ENCODE measurements at places on chromosomes 4 and X.
A peak's percentile ranks its signal among the peaks of the same experiment; 100 is the strongest.

DNA sequence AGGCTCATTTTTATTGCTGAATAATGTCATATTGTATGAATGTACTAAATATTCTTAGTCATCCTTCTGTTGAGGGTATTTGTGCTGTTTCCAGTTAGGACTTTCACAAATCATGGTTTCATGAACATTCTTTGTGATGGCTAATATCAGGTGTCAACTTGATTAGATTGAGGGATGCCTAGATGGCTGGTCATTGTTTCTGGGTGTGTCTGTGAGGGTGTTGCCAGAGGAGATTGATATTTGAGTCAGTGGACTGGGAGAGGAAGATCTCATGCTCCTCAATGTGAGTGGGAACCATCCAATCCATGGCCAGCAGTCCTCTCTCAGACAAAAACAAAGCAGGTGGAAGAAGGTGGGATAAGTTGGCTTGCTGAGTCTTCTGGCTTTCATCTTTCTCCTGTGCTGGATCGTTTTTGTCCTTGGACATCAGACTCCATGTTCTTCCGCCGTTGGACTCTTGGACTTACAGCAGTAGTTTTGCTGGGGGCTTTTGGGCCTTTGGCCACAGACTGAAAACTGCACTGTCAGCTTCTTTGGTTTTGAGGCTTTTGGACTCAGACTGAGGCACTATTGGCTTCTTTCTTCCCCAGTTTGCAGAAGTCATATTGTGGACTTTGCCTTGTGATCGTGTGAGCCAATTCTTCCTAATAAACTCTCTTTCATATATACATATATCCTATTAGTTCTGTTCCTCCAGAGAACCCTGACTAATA lies 11.9 kb upstream of the HS3ST1 start:
- no peak for DNase-seq

DNA sequence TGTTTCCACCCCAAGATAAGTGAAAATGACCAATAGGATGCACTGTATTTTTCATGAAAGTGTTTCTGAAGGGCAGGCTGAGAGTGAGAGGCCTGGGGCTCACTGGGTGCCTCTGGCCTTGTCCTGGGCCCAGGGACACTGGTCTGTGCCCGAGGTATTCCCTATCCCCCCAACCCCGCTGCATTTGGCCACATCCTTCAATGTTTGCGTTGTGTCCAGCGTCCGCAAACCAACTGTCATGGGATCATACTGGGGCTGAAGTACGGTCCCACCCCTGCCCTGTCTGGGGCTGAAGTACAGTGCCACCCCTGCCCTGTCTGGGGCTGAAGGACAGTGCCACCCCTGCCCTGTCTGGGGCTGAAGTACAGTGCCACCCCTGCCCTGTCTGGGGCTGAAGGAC lies 22.0 kb upstream of the MSANTD1 start:
- DNase-seq = no peak

DNA sequence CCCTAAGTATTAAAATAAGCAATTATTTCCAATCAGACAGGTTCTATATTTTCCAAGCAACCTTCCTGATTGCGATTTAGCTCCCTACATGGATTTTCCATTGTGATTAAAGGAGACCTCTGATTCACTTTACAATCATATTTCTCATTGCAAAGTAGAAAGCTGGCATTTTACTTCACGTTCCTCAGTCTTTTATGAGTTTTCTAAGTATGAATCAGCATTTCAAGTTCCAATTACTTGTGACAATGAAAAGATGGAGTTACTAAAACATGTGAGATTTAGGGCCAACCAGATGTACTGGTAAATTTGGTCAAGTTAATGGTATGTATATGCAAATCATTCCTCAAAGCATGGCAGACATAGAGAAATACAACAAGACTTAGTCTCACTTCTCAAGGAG lies 206.2 kb downstream of the KCNIP4 start:
- DNase-seq = no peak

DNA sequence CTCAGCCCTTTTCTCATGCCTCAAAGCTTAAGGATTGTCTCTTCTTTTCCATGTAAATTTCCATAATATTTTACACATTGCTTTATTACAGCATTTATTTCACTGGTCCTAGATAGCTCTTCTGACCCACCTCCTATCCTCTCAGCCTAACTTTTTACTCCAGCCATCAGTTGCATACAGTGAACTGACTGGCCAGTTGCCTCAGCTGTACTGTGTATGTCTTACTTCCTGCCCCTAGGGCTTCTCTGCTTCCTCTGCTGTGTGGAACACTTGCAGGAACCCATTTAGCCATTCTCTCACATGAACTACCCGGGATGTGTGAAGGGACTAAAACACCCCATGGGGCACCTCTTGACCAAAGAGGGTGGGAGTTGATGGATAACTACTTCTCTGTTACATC lies 18.0 kb downstream of the C4orf33 start:
- no peak for DNase-seq

- DNase-seq = peak; percentile 66
These were observed 92.8 kb downstream of the MAML3 start for GRCh38 chr4:140061194-140061593.

GRCh38 chrX:848386-848785 lies 217.8 kb downstream of the SHOX start:
- no peak for DNase-seq

DNA sequence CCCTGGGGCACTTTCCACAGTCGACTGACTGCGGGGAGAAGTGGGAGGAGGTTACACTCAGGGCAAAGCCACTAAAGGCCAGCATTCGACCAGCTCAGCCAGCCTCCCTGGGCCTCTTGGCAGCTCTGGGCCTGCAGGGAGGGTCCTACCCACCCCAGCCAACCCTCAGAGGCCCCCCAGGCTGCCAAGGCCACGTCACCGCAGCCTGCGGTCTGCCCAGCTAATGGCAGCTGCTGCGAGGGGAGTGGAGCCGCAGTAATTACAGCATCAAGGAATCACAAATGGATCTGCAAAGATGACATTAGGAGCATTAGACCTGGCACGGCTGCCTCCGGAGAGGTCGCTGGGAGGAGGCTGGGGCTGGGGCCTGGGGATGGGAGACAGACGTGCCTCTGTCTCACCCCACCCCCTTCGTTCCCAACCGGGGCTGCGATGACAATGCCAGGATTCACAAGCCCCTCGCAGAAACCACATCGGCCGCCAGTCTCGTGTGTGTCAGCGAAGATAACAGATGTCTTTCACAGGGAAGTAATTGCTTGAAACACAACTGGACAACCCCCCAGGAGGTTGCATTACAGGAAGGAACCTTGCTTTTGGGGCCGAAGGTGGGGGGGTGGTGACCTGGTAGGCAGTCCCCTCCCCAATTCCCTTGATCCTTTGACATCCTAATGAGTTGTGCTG lies 367.6 kb downstream of the BCOR start:
- no peak for DNase-seq

DNA sequence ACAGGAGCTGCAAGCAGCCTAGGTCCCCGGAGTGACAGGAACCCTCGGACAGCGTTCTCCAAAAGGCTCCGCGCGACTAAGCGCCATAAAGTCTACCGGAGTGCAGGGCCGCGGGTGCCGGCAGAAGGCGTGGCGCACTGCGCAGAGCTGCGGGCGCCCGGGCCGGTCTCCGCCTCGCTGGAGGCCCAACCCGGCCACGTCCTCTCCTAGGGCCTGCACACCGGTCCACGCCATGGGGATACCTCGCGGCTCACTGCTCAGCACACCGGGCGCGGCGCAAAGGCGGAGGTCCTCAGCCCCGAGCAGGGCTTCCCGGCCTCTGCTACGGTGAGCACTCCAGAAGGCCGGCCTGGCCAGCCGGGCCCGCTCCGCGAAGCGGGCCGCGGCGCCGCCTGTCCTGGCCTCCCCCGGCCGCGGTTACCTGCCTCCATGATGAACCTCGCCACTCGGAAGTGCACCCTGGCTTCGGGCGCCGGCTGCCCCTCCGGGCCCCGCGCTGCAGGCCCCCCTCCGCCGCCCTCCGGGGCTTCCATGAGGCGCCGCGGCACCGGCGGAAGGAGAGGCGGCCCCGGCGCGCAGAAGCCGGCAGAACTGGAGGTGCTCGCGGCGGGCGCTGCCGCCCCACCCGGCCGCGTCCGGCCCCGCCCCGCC lies at the start of gene CCNQ:
CCNQ (minus strand) TSS at position 599 of the 651 bp plus-strand sequence; CDS start at position 533, 66 bp downstream.
- DNase-seq = peak; percentile 26

GRCh38 chrX:11531226-11531625 lies 134.5 kb downstream of the ARHGAP6 start:
- peak; percentile 24 for DNase-seq

- DNase-seq = no peak
These were observed 15.1 kb downstream of the PRIMPOL start for GRCh38 chr4:184664445-184665210.

DNA sequence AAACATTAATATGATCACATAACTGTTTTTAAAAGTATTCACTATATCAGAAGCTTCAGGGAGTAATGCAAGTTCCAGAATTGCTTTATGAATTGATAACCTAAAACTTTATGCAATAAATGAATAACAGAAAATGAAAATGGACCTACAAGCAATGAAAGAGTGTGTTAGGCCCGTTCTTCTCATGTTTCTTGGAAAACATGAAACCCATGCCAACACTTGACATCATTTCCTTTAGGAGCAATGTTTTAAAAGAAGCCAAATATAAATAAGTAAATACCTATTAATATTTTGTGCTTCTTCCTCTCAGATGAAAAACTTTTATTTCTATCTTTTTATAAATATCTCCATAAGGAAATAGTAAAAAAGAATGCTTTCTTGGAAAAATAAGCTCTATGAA lies 123.0 kb upstream of the GALNT7 start:
- DNase-seq = no peak

DNA sequence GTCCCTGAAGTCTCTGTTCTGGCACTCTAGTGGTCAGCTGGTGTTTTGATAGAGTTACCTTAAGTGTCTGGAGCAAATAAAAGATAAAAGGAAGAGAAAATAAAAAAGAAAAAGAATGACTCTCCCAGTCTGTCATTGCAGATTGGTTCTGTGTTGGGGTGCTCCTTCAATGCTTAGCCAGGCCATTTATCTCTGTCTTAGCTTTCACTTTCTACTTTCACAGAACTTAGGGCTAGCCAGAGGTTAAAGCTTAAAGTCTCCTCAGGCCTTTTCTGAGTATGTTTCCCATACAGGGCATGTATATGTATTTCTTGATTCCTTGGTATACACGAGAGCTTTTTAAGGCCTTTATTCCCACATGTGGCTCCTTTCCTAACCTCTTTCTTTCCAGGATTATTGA lies 83.1 kb upstream of the TEX13D start:
- DNase-seq = no peak

GRCh38 chrX:39360101-39360500 lies 558.8 kb downstream of the MID1IP1 start:
- DNase-seq = no peak

DNA sequence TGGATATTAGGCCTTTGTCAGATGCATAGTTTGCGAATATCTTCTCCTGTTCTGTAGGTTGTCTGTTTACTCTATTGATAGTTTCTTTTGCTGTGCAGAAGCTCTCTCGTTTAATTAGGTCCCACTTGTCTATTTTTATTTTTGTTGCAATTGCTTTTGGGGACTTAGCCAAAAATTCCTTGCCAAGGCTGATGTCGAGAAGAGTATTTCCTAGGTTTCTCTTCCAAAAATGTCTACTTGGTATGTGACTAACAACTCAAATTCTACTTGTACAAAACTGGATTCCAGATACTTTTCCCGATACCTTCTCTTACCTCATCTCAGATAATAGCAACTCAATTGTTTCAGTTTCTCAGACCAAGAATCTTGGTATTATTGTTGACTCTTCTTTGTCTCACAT lies 142.4 kb upstream of the GLRA2 start:
- DNase-seq = no peak

DNA sequence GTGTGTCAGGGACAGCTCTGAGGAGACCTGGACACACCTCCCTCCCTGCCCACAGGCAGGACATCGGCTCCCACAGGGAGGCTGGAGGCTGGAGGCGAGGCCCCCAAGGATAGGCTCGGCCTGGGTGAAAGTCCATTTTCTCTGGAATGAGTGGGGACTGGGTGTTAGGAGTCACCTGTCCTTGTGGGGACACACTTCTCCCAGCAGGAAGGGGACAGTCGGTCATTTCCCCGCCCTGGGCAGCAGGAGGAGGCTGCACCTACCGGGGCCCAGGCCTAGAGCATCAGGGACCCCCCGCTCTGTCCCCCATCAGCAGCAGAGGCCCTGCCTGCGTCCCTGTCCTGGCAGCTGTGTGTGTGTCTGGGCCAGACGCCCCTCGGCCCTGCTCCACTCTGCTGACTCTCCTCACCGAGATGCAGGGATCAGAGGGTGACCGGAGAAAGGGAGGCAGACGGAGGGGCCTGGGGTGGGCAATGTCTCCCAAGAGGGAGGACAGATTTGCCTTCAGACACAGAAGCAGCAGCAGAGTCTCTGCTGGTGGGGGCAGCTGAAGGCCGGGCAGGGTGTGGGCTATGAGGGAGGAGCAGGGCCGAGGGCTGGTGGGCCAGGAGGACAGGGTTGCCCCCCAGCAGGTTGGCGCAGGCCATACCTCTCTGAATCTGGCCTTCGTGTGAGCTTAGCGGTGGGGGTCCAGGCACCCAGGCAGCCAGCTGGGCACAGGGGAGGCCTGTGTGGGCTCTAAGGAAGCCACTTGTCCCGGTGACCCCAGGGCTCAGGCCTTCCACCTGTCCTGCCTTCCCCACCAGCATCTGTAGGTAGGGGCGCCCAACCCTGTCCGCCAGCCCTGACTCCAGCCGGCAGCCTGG lies 125.7 kb upstream of the NKX1-1 start:
- no peak for DNase-seq

DNA sequence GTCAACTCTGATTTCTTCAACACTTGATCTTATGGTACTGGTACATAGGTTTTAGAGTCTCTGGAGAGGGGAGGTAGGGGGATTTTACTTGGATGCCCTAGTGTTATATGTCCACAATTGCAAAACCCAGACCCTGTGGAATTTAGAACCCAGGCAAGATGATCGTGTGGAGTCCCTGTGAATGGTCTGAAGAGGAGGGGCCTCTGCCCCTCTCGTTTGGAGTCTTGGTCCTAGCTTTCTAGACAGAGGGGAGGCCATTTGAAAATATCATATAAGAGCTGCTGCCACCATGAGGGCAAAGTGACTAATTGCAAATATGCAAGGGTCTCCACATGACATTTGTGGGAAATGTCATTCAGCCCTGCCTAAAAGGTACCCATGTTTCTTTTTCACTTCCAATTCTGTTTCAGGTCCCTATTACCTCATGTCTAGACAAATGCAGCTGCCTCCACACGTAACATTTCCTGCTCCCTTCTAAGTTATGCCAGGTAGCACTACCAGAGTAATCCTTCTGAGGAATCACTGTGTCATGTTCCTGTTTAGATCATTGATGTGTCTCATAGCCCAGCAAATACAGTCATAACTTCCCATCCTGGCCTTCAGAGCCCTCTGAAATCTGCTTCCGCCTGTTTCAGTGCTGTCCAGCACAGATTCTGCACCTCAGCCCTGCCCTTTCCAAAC lies 126.8 kb downstream of the KLHL8 start:
- DNase-seq = peak; percentile 70

- DNase-seq = no peak
These were observed 617.9 kb downstream of the BCOR start for GRCh38 chrX:39479856-39480255.
